ENCODE measurements at places on chromosomes 6 and 20.

DNA sequence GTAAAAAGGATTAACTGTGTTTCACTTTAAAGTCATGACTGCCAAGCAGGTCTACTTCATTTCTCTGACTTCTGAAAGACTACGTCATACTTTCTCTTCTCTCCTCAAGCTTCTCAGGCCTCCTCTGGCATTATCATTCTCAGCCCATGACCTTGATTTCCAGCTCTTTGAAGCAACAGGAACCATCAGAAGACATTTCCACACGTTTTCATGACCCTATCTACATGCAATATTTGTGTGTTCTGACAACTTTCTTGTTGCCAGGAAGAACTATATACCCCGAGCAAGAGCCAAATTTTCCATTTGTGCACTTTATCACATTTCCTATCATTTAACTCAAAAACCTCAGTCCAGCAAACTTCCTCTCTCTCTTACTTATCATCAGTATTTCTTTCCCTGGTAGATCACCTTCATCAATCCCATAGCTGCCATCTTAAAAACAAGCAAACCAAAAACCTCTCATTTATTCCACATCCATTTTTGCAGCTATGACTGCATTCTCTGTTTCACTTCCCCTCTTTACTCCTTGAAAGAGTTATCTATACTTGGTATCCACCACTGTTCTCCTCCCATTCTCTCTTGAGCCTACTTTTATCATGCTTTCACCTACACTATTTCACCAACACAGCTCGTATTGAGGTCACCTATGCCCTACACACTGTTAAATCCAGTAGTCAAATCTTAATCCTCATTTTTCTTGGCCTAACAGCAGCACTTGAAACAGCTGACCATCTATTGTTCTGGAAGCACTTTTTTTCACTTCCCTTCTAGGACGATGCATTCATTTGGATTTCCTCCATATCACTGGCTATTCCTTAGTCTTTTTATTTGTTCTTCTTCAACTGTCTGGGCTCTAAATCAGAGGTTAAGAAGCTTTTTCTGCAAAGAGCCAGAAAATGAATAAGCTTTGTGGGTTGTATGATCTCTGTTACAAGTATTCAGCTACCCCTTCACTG is 47.1 kb downstream of the STX7 start:
- DNase-seq: no peak

DNA sequence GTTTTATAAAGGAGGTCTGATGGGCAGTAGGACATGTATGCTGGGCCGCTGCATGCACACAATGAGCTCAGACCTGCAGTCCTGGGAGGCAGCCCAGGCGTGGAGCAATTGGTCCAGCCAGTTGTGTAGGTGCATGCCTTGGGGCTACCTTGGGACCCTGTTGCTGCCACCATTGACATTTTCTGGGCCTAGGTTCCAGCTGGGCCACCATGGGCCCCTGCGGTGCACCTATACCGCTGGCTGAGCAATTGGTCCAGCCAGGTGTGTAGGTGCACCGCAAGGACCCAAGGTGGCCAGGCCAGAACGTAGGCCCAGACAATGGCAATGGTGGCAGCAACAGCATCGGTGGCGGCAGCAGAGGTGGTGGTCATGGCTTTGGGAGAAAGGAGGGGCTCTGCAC is 143.9 kb downstream of the PXDC1 start:
- no peak for DNase-seq

- DNase-seq: no peak
Measured at GRCh38 chr6:85675030-85675819, 32.5 kb upstream of the SYNCRIP start.

DNA sequence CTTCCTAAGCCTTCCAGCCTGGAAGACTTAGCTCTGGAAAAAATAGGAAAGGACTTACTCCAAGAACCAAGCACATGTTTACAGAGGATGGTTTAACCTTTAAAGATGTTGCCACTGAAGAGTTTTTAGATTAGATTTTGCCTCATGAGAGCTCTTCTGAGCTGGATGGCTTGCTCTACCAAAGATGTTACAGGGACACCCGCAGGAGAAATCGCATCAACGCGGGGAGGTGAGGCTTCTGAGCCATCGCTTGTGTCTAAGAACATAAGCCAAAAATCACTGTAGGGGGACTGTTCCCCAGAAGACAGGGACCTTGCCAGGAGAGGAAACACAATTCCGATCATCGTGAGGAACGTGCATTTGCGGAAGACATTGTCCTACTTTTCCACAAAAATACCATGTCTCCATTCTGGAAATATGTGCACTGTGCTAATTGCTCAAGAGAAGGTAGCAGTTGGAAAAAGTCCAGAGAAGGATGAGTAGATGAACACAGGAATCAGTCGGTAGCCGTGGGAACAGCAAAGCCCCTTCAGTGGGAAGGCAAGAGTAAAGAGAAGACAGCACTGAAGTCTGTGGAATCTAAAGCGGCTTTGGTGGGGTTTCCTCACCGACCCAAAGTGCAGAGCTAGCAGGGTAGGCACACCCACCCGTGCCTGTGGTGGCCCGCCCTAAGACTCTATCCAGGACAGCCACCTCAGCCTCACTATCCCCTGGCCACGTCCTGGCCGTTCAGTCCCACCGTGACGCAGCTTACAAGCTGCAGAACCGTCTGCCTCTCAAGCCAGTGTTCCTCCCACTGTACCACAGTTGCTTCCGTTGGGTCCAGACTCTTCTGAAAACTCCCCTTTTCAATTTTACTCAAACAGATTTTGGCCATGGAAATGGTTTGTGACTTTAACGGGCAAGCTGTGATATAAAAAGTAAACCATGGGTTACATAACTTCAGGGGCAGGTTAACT is 334.8 kb downstream of the NRN1 start:
- no peak for DNase-seq

DNA sequence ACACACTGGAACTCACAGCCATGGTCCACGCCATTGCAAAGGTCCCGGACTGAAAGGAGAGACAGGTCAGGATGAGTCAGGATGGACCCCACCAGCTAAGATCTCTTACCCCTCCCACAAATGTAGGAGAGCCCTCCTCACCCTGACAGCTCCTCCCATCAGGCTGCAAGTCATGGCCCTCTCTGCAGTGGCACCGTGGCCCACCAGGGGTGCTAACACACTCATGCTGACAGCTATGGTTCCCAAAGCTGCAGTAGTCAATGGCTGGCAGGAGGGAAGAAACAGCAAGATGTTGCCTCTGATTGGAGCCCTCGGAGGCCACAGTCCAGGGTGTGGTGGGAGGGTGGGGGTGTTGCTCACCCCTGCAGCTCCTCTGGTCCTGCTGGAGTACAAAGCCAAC is 5.7 kb upstream of the RBPJL start:
- peak; percentile 51 for DNase-seq

- no peak for DNase-seq
Measured at GRCh38 chr20:55774628-55775027, 230.7 kb downstream of the CBLN4 start.

- no peak for DNase-seq
Measured at GRCh38 chr20:15487682-15488081, 1085.6 kb downstream of the KIF16B start.

GRCh38 chr6:15870333-15871043 is 207.7 kb upstream of the DTNBP1 start:
- no peak for DNase-seq

DNA sequence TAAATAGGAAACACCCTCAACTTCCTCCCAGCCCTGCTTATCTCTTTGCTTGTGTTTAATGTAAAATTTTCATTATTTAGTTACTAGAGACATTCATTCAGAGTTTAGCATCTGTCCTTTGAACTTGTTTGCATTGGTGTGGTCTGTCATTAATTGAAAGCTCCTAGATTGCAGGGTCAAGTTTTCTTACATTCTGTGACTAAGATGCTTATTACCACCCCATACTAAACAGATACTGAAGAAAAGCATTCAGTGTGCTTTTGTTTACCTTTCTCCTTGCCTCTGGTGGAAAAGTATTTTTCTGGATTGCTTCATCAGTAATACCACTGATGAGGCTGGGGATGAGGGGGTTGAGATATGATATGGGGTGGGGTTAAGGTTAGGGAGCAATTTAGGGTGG is 199.0 kb downstream of the SAMD5 start:
- DNase-seq: no peak

DNA sequence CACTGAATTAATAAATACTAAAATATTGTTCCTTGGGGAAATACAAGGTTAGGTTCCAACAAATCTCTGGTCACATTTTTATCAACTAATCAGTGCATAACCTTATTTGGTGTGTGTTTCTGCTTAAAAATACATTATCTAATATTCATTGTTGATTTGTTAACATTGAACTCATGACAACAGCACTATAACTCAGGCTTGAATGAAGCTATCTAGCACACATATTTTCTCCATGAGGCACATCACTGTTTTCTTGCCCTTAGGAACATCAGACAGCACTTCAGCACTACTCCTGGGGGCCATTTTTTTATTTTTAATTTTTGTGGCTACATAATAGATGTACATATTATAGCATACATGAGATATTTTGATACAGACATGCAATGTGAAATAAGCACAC is 277.2 kb upstream of the NT5E start:
- no peak for DNase-seq

- DNase-seq: no peak
Measured at GRCh38 chr6:47197682-47198640, 111.7 kb downstream of the TNFRSF21 start.

DNA sequence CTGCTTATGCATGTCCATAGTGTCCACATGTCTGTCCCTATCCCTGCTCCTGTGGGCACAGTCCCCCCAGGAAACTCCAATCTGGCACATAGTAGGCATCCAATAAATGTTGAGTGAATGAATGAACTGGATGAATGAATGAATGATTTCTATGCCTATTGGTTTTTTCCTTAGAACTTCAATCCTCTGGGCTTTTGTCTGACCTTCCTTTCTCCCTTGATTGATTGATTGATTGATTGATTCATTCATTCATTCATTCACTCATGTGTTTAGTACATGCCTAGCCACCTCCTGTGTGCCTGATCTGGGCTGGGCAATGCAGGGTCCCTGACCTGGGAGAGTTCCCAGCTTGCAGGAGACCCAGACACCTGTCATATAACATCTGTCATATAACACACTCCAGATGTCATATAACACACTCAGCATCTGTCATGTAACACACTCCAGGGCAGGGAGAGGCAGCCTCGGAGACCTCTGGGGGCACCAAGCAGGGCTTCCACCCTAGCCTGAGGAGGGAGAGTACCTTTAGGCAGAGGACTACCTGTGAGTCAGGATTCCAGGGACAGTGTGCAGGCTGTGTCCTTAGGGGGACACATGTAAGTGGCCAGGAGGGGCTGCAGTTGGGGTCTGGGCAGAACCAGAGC is 17.9 kb downstream of the VSTM2L start:
- DNase-seq: no peak

DNA sequence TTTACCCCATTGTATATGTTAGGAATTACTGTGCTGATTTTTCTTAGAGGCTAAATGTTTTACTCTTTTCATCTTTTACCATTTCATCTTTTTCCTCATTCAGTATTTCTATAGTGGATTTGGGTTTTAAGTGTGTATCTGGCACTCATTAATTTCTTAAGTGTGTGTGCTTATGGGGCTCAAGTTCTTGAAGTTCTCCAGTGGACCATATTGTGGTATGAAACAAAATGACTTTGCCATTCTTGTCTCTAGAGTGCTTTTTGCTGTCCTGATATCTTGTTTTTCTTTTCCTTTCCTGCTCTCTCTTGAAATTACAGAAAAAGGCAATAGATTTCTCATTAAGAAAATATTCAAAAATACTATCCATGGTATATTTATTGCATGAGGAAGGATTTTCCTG is 123.1 kb downstream of the ARID1B start:
- no peak for DNase-seq

DNA sequence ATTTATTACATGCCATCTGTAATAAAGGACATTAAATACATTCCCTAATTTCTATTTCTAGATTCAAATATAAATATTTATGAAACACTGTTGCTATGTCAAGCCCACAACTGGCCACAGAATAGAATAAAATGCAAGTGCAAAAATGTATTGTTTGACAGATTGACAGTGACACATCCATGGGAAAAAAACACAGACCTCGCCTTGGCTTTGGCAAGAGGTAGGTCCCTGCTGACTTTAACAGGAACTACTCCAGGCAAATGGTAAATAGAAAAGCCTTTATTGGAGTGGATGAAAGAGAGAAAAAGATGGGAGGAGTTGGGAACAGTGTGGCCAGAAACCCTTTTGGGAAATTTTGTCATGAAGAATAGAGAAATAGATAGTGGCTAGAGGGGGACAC is 622.9 kb downstream of the UTRN start:
- no peak for DNase-seq

DNA sequence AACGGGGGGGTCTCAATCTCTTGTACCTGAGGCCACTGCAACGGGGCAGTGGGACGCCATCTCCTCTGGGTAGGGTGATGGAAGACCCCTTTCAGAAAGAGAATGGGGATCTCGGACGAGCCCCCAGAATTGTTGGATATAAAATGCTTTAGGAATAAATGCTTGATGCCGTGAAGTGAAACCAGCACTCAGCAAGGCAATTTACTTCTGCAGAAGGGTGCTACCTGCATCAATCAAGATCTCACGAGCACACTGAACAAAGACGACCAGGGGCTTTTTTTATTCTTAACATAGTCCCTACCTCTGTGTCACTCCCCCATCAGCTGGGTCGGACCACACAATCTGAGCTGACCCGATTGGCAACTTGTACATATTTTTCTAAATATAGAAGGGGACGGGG is 203.6 kb upstream of the TBX18 start:
- no peak for DNase-seq

DNA sequence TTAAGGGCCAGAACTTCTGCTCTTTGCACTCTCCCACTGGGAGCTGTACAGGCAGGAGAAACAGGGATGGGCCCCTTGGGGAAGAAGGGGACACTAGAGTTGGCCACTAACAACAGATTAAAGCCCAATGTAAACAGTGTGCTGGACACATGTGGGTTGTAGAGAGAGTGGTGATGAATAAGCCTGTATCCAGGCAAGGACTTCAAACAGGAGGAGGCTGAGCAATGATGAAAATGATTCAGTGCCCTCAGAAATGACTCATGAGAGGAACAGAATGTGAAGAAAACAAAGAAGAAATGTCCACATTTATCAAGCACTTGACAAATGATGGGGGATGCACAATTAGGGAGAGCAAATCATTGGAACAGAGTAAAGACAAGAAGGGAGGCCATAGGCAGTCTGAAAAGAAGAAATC is 242.3 kb downstream of the TBX18 start:
- no peak for DNase-seq

DNA sequence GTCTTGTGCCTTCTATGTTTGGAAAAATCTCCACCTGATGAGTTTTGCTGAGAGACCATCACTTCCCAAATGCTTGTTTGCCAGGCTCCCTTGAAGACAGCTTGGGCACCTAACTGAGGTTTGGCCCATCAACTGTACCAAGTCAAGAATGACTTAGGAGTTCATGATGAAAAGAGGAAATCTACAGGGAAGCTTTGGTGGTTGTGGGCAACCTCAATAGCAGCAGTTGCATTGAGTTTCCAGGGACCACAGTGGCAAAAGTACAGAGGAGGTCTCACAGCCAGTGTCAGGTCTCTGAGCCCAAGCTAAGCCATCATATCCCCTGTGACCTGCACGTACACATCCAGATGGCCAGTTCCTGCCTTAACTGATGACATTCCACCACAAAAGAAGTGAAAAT is 49.7 kb upstream of the PHACTR1 start:
- DNase-seq: no peak

GRCh38 chr20:23754731-23755130 is 4.0 kb upstream of the CST1 start:
- DNase-seq: no peak

Data from activated naive CD4-positive, alpha-beta T cell treated with anti-CD3 and anti-CD28 coated beads, Interleukin-2, amount 50 U/mL, for 16 hours (primary cell).